ENCODE measurements at places on chromosomes 16 and 17.
A peak's percentile ranks its signal among the peaks of the same experiment; 100 is the strongest.

DNA sequence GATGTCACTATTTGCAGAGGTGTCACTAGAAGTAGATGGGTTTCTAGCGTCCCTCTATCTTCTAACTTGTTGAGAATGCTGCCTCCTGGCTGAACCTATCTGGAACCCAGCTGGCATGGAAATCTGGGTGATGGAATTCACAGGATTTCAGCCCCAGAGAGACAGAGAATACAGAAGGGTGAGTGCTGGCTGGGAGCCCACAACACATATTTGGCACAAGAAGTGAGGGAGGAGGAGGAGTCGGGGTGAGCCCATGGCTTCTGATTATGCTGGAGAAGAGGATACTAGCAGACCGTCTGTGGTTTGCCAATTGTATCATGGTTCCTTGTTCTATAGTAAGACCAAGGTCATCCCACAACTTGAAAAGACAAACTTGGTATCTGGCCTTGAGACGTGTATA is 557.8 kb upstream of the SALL1 start:
- DNase-seq: no peak

DNA sequence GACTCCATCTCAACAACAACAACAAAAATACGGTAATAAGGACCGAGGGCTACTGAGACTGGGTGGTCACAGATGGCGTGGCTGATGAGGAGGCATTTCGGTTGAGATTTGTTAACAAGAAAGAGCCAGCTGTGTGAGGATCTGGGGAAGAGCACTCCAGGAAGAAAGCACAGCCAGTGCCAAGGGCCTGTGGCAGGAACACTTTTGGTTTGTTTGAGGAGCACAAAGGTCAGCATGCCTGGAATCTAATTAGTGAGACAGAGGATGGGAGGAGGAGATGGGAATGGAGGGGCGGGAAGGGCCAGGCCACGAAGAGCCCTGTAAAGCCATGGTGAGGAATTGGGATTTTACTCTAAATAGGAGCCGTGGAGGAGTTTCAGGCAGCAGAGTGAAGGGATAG is 24.9 kb downstream of the HASPIN start:
- no peak for DNase-seq

DNA sequence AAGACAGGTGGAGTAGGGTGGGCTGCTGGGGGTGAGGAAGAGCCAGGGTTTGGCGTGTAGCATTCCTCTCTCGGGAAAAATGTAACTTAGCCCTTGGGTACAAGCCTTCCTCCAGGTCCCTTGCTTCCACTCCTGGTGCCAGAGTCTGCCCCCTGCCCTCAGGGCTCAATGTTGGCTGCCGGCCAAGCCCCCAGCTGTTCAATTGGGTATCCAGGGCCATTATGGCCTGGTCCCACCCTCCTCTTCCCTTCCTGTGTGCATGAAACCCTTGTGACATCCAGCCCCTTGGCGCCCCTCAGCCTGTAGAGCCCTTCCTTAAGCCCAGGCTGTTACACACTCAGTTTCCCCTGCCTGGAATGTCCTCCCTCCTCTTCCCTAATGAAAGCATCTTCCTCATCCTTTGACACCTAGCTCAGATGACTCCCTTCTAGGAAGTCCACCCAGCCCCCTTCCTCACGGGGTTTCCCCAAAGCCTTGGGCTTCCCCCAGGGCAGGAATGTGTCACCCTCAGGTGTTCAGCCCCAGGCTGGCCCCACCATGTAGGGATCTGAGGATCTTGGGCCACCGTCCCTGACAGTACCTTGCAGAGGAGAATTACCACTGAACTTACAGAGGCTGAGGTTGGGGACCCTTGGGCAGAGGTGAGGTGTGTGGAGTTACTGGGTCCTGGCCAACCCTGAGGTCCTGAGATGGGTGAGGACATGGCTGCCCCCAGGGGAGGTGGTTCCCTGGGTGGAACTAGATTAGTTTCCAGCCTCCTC is 30.0 kb downstream of the B9D1 start:
- DNase-seq: no peak

DNA sequence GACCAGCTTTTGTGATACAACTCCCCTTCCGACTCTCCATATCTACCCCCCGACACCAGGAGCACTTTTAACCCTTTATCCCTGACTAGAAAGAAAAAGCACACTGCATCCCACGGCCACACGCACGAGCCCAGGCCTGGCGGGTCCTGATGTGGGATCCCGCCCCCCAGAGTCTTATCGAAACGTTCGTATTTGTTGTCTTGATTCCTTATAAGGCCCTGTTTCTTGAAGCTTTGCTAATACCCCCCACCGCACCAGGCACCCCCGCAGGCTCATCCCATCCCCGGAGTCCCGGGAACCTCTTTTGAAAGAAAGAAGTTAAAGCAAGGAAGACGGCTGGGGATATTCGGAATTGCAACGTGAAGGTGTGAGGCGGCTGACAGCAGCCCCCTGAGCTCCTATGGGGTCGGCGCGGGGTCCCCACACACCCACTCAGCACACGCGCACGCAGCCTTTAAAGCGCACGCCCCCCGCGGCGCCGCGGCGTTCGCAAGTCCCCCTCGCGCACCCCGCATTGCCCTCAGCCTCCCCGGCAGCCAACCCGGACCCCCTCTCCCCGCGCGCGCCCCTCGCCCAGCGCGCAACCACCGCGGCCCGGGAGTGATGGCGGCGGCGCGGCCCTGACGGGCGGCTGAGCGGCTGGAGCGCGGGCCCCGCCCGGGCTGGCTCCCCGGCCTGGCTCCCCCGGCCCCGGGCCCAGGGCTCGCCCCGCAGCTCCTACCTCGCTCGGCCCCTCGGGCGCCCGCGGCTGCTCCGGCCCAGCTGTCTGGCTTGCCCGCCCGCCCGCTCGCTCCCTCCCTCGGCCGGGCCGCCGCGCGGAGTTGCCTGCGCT is 448 bp downstream of the STAT5B start:
- peak; percentile 52 for DNase-seq

- no peak for DNase-seq
Measured at GRCh38 chr17:82333279-82334171, at the start of gene SECTM1. TSS of gene SECTM1 (minus strand) at chr17:82333766. CDS start at chr17:82327240, 6,526 bp downstream.

GRCh38 chr16:75319513-75320411 is 68.3 kb upstream of the BCAR1 start:
- DNase-seq: peak; percentile 2

- DNase-seq: no peak
Measured at GRCh38 chr16:80587071-80587470, 46.3 kb downstream of the DYNLRB2 start.

DNA sequence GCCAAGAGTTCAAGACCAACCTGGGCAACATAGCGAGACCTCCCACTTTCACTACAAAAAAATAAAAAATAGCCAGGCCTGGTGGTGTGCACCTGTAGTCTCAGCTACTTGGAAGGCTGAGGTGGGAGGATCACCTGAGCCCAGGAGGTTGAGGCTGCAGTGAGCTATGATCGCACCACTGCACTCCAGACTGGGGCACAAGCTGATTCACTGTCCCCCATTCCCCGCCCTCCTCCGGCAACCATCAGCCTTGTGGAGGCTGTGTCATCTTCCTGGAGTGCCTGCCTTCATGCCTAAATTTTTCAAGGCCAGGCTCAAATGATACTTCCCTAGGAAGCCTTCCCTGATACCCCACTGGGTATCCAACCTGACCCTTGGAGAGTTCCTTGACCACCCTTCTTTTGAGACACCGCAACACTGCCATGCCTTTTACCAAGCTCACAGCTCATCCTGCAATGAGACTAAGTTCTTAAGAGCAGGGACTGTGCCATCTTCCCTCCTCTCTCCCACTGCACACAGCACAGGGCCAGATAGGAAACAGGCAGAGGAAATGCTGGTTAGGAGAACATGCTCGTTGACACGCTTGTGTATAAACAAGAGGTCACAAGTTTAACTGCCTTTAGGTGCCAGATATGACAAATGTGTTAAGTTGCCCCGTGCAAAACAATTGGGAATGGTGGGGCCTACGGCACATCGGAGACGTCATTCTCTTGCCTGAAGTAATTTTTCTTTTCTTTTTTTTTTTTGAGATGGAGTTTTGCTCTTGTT is 3.9 kb upstream of the SRCAP start:
- DNase-seq: no peak

- DNase-seq: no peak
Measured at GRCh38 chr17:67138392-67138791, 94.0 kb downstream of the CACNG1 start.

GRCh38 chr16:3513892-3514583 is 13.2 kb downstream of the CLUAP1 start:
- DNase-seq: no peak

- no peak for DNase-seq
Measured at GRCh38 chr17:27593232-27593856, 37.6 kb upstream of the LGALS9 start.

DNA sequence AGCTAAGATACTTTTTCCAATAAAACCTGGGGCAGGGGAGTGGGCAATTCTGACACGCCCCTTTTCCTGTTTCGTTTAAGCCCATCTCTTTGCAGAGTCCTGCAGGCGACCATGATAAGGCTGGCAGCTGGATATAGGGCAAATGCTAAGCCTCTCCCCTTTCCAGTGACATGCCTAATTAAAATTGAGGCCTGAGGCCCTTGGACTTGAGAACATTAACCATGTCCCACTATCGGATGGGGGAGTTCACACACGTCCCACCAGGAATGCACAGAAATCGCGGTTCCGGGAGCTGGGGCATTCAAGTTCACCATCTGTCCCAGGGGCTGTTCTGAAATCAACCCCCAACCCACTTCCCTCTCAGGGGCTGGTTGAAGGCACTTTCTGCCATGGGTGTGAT is 109.2 kb upstream of the FOXF1 start:
- no peak for DNase-seq

DNA sequence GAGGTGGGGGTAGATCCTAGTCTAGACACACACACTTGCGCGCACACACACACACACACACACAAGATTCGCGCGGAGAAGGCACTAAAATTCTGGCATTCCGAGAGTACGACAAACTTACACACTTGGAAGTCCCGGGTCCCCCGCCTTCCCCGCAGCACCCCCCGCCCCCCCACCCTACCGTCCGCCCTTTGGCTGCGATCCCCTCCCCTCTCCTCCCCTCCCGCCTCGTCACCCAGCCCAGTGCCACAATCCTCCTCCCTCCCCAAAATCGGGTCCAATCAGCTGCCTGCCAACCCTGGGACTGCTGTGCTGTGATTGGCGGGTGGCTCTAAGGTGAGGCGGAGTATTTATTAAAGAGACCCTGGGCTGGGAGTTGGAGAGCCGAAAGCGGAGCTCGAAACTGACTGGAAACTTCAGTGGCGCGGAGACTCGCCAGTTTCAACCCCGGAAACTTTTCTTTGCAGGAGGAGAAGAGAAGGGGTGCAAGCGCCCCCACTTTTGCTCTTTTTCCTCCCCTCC is at the start of gene SOX9:
TSS of gene SOX9 (plus strand) at position 379 of the 522 bp plus-strand sequence. CDS start 372 bp downstream, outside the sequence.
- DNase-seq: no peak

- DNase-seq: no peak
Measured at GRCh38 chr16:49788986-49789385, 66.9 kb downstream of the ZNF423 start.

GRCh38 chr17:82152556-82153294 is 54.7 kb upstream of the FASN start:
- DNase-seq: no peak

GRCh38 chr16:56625943-56626654 is 518 bp downstream of the MT1E start:
- DNase-seq: no peak

DNA sequence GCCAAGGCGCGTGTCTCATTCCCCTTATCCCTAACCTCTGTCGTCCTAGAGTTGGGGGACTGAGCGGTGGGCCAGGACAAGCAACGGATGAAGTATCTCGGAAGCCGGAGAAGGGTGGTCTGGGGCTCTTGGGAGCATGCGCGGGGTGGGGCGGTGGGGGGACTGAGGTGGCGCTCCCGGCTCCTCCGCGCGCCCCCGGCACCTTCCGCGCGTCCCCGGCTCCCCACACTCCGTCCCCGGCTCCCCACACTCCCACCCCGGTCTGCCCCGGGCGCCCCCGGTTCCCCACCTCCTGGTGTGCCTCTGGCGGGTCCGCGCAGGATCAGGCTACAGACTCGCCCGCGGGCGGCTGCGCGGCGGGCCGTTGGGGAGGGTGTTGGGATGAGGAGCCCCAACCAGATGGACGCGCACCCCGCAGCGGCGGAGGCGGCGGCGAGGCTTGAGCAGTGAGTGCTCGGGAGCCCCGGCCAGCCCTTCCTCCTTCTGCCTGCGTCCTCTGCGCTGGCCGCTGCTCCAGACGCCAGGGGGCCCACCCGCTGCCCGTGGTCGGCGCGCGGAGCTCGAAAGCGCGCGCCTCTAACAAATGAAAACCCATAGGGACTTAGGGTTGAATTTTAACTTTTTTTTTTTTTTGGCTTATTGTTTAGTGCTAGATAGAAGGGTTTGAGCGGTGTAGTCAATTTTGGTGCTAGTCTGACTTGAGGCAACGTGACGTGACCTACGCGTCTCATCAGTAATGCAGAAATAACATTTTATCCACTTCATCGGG is 5.6 kb upstream of the CRYM start:
- no peak for DNase-seq

- no peak for DNase-seq
Measured at GRCh38 chr17:49386373-49386772, 24.3 kb upstream of the ZNF652 start.

- DNase-seq: no peak
Measured at GRCh38 chr16:85573045-85573695, 40.0 kb upstream of the GSE1 start.

DNA sequence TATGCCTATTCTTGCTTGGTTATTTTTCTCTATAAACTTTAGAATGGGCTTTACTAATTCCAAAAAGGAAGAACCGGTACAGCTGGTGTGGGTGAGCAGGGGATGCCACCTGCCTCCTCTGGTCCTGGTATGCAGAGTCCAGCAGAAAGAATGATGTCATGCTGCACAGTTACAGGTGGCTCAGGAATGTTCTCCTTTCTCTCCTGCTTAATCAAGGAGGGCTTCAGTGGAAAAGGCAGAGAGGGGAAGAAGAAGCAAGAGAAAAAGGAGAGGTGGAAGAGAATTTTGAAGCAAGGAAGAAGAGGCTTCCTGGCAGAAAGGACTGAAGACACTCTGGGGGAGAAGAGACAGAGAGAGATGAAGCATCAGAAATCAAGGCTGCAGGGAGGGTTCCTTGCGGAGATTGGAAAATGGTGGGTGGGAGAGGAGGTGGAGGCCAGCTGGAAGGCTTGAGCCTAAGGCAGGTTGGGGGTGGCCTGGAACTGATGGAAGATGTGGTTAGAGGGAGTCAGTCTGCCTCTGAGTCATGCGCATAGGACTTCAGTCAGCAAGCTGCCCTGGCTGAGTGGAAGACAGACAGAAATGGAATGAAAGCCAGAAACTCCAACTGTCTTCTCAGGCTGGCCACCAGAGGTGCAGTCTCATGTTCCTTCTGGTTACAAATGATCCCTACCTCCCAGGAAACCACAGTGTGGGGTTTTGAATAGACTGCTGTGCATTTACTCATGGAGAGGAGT is 64.6 kb upstream of the CRHR1 start:
- DNase-seq: no peak

Data from naive thymus-derived CD8-positive, alpha-beta T cell (primary cell).